Tibial artery (tissue), 4 donors: ENCODE measurements at places on chromosomes 2 and 18.
A peak's percentile ranks its signal among the peaks of the same experiment; 100 is the strongest.

GRCh38 chr2:144479659-144480058 is 40.3 kb downstream of the ZEB2 start:
- DNase-seq: no peak

GRCh38 chr2:47077442-47078117 is 77.5 kb downstream of the STPG4 start:
- no peak for DNase-seq

DNA sequence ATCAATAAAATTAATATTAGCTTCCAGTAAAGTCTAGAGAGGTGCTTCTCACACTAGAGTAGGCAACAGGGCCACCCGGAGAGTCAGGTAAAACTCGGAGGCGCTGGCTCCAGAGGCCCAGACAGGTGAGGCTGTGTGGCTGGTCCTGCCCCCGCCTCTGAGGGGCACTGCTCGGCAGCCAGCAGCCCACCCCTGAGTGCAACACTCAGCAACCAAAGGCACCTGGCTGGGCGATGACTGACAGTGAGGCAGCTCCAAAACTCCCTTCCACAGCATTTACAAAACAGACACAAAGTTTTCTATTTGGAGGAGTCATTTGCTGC is 138.8 kb upstream of the ID2 start:
- DNase-seq: peak; percentile 39

DNA sequence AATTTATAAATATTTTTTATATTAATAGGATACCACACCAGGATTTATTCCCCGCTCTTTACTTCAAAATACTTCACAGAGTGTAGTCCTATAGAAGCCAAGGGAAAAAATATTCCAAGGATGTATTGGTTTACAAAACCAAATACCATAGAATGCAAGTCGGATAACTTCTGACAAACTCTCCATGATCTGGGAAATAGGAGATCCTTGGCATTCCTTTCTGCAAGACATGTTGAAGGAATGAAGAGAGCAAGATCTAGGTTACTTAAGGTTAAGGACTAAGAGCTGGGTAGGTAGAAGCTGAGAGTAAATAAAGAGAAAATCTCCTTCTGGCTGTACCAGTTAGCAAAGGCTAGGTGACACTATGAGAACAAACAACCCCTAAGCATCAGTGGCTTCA is 141.2 kb downstream of the LRATD1 start:
- no peak for DNase-seq

DNA sequence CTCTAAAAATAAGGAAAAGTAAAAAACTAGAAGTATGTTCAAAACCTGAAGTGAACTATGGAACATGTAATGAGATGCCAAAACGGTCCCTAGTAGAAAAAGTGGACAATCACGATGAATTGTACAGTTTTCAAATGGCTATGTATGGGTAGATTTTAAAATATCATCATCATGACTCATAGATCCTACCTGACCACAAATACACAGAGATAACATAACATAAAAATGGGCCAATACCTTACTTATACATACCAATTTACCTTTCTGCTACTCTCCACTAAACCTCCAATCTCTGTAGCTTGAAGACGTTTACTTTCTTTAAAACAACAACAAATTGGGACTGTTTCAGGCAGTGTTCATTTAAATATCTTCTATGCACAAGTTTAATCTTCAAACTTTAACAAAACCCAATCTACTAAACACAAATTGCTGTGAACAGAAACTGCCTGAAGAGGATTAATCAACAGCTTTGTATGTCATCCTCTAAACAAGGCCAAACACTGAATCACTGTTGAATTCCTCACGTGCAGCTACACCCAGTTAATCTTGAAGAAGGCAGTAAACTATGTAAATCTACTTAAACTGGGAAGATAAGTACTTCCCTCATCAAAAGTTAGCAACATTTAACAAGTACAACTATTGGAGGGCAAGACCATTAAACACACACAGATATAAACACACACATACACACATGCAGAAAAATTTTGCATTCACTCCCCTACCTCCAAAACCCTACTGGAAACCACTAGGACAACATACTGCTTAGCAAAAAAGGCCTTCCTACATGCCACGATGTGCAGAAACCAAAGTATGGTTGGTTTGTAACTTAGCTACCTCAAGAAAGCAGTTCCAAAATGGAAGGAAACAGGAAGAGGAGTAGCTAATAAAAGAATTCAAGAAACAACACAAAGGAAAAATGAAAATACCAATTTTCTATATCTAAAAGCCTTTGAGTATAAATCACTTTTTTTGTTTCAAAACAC is 90.3 kb downstream of the RBMS1 start:
- no peak for DNase-seq

- no peak for DNase-seq
These were observed 1602.4 kb upstream of the CELF4 start for GRCh38 chr18:39167990-39168389.

DNA sequence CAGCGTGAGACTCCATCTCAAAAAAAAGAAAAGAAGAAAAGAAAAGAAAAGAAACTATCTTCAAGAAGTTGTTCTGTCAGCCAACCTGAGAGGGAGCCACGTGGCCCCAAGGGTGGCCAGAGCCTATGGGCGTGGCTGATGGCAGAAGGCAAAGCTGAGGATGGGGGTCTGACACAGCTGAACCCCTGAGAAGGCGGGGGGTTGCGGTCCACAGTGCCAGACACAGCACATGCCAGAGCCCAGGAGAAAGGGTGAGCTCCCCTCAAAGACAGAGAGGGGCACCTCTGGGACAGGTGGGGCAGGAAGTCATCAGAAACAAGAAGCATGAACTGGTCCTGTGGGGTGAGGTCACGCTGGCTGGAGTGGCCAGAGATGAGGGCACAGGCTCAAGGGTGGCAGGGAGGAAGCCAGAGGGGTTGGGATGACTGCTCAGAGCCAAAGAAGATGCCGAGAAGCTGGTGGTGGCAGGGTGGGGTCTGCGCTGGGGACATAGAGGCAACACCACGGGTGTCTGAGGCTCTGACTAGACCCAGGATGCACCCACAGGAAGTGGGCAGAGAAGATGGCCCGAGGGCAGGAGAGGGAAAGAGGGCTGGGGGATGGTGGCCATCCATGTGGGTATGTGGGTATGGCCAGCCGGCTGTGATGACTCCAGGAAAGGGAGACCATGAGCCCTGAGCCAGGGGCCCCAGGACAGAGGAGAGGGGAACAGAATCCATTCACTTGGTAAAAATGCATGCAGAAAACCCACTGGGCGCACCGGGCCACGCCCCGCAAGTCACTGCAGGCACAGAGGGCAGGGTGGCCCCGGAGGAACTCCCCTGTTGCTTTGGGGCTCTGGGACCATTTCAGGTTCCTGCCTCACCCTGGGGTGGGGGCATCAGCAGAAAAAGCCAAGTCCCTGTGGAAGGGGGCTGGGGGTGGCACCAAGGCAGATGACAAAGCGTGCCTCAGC is 8.4 kb downstream of the KIF1A start:
- DNase-seq: peak; percentile 45

DNA sequence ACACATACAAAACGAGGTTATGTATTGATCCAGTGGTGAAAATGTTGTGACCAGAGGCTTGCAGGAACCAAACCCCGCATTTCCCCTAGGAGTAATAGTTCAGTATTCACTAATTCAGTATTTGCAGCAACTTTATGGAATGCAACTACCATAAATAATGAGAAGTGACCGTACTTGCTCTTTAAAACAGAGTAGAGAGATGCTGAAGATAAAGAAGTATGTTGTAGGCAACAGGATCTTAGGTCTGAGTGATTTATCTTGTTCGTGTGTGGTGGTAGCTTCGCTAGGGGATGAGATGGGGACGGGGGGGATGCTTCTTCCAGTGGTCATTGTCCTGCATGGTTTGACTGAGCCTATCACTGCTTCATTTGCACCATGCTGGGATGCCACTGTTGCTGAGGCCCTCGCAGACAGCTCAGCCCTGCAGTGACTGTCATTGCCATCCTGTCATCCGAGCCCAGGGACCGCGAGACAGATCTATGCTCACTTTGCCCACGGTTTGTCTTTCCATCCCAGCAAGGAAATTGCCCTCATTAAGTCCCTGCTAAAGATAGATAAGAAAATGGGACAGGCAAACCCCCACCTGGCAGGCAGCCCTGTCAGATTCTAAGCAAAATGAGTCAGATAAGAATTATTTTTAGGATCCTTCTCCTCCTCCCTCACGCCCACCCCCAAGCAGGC is 181.3 kb downstream of the CTIF start:
- no peak for DNase-seq

DNA sequence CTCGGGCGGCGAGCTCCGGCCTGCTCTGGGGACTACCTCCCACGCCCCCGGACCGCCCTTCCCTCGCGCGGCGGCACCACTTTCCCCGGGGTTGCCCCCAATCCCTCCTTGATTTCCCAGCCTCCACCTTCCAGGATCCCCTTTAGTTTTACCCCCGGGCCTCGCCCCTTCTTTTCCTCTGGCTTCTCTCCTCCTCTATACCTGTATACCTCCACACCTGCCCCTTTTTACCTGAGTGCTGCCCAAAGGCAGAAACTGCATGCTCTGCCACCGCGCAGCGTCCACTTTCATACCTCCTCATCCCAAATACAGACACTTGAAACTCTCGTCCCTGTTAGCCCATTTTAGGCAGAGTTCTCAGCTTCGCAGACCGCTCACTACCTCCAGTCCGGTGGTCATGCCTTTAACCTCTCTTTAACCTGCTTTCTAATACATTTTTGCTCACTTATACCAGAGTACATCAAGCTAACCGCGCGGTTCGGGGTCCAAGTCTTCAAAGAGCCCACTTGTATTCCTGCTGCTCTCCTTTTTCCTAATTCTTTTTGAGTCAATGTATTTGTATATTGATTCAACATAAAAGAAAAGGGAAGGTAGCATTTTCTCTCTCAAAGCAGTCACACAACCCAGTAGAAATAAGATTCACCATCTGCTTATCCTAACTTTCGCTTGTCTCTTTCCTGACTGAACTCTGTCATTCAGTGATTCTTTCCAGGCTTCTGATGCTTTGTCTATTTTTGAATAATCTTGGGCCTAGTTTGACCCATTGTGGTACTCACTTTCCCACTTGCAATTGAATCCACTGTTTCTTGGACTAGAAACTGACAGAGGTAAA is 901 bp downstream of the SPOPL start:
- no peak for DNase-seq

DNA sequence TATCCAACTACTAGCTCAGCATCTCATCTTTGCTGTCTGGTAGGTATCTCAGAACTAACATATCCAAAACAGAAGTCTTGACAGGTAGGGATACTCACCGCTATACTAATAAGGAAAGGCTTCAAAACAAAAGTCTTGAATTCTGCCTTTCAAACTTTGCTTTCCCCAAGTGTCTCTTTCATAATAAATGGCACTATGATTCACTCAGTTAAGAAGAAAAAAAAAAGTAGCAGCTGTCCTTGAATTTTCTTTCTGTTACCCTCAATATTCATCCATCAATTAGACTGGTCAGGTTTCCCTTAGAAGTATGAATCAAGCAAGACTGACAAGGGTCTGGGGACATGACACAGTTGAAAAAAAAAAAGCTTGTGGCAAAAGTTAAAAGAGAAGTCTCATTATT is 175.1 kb downstream of the GULP1 start:
- no peak for DNase-seq

- DNase-seq: no peak
These were observed 37.1 kb downstream of the NEMP2 start for GRCh38 chr2:190497428-190497827.

DNA sequence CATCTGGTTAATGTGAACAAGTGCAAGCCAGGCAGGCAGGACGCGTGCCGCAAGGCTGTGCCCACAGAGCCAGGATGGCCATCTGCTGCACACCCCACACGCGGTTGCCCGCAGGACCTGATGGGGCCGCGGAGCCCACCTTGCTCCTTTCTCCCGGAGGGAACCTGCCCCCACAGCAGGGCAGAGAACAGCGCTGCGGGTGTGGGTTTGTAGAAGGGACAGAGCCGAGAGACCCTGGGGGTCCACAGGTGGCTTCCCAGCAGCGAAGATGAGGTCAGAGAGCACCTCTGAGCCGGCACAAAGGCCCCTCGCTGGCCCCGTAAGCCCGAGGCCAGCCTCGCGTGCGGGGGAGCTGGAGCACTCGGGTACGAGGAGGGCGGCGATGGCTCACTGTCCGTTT is 460.8 kb upstream of the SALL3 start:
- DNase-seq: no peak

DNA sequence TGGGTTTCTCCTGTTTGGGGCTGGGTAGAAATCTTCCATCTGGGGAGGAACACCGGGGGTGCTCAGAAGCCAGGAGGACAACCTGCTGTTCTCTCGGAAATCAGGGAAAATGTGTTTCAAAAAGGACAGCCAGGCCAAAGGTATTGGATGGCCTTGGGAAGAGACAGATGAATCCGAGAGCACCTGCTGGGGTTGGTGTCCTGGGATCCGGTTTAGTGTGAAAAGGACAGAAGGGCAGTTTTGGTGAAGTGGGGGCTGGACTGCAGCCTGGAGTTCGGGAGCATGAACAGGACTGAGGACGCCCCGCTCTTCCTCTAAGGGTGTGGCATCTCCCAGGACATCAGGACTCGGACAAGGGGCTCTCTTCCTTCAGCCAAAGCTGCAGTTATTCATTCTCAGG is 24.9 kb upstream of the SNTG2 start:
- DNase-seq: no peak

GRCh38 chr2:227613272-227613660 is 1.4 kb downstream of the SCYGR3 start:
- no peak for DNase-seq

- no peak for DNase-seq
These were observed 45.4 kb downstream of the ST8SIA5 start for GRCh38 chr18:46711444-46711863.

DNA sequence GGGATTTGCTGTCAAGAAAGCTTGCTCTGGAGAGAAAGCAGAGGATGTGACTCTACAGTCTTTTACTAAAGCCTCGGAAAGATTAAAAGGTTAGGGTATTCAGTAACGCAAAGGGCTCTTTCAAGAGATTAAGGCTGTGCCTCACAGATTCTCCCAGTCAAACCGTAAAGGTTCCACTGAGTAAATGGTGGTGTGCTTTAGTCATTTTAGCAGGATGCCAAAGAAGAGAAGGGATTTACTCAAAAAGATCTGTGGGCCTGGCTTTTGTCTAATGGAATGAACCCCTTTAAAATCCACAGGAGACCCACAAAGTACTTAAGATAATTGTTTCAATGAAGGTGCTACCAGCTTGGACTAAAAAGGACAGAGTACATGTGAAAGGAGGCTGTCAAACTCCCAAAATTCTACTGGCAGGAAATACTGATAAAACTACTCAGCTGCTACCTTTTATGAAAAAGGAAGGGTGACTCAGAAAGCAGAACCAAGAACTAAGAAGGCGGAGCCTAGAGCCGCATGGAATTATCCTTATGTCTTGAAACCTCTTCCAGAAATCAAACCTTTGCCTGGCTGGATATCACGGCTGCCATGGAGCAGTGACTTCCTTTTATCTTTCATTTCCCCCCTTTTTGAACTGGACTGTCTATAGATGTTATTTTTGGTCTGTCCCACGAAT is 670.2 kb upstream of the ZEB2 start:
- DNase-seq: no peak
